ENCODE measurements at places on chromosomes 3 and 15.
A peak's percentile ranks its signal among the peaks of the same experiment; 100 is the strongest.

GRCh38 chr15:58864602-58865424 is 68.7 kb downstream of the SLTM start:
- DNase-seq = no peak

DNA sequence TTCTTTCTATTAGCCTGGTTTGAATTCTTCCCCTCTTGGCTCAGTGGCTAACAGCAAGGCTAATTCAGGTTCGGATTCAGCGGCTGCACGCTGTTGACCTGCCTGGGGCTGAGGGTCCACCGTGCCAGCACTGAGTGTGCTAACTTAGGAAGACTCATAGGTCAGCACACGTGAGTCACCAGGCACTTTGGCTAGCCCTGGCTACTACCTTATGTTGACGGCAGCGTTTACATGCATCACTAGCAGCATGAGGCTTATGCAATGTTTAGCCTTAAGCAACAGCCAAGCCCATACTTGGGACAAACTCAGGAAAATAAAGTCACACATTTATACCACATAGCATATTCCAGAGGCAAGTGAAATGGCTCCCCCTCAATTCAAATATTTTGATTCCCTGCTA is 137.7 kb downstream of the RAB11A start:
- no peak for DNase-seq

DNA sequence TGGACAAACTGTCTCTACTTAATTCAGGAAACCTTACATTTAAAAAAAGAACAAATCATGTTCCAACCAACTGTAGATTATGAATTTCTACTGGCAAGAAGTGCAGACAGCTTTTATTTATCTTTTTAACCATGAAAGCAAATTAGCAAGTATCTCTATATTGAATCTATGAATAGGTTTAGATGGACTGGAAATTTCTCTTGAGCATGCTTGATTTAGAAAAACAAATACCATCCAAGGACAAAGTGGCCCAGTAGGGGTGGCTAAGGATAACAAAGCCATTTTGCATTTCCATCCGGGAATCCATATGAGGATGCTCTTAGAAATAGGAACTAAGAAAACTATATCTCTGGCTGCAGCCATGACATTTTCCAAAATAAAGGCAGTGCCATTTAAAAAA is 150.6 kb downstream of the KCNMB2 start:
- DNase-seq = no peak

DNA sequence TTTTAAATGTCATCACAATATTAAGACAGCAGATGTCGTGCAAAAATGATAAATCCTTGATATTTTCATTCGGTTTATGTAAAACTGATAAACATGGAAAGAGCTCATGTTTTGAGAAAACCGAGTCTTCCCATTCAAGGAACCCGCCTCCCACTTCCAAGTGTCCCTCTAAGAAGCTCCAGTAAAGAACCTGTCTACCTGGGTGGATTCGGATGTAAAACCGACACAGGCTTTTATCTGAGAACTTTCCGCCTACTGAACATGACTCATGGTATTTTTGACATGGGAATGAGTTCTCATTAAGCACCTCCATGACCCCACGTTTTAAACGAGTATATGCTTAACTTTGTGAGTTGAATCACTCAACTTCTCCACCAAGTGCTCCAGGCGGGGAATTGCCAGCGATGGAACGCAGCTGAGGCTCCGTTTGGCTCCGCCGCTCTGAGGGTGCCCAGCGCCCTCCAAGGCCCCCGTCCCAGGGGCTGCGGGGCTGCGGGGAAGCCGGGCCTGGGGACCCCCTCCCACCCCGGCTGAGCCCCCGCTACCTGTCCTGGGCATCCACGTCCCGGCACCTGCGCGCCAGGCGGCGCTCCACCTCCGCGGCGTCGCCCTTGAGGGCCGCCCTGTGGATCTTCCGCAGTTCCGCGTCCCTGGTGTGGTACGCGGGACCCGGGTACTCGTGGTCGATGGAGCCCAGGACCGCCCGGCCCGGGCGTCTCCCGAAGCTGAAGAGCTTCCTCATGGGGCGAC is 119.9 kb downstream of the LMLN start:
- no peak for DNase-seq

DNA sequence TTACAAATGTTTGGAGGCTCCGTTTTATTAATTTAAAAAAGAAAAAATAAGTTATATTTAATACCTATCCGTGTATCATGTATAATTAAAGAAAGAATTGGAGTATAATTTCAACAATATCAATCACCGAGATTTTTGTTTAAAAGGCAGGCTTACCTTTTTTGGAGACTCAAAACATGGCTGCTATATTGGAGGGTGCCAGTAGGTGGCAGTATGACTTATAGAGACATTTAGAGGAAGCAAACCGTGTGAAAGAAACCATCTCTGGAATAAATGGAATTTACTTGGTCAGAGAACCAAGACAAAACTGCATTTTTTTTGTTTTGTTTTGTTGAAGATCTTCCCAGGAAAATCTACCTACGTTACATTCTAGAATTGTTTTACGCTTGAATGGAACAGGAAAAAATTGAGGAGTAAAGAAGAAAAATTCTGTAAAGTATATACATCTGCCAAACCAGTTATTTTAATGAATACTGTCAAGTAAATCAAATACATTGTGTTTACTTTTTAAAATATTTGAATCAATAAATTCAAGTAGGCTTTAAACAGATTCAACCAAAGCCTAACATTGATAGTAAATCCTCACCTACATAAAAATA is 802.6 kb upstream of the ALCAM start:
- peak; percentile 76 for DNase-seq

DNA sequence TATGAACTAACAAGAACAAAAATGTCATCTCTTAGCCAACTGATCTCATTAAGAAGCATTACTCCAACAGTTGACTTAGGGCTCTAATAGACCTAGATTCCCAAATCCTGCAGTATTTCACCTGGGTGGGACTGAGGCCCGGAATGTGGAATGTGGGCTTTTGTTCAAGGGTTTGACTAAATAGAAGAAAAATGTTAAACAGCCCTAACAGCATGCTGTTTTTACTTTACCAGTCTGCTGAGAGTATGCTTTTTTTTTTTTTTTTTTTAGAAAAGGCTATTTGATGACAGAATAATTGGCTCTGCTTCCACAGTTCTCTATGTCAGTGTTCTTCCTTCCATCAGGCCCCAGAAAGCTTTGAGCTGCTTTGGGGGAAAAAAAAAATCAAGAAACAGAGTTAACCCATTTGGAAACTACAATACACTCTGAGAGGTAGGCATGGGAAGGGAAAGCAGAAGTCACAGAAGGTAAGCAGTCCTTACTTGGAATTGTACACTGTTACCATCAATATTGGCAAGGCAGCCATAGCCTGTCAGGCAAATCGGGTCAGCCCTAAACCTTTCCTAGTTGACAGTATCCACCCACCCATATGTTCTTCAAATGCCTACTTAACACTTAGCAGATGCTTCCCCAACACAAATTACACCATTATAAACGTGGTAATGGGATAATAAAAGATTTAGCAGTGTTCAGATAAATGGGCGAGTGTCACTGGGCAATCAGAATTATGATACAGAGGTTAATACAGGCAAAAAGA is 224.2 kb downstream of the CNTN3 start:
- no peak for DNase-seq

- DNase-seq = no peak
Observed at GRCh38 chr3:100403362-100404249, 2.3 kb downstream of the LNP1 start.

DNA sequence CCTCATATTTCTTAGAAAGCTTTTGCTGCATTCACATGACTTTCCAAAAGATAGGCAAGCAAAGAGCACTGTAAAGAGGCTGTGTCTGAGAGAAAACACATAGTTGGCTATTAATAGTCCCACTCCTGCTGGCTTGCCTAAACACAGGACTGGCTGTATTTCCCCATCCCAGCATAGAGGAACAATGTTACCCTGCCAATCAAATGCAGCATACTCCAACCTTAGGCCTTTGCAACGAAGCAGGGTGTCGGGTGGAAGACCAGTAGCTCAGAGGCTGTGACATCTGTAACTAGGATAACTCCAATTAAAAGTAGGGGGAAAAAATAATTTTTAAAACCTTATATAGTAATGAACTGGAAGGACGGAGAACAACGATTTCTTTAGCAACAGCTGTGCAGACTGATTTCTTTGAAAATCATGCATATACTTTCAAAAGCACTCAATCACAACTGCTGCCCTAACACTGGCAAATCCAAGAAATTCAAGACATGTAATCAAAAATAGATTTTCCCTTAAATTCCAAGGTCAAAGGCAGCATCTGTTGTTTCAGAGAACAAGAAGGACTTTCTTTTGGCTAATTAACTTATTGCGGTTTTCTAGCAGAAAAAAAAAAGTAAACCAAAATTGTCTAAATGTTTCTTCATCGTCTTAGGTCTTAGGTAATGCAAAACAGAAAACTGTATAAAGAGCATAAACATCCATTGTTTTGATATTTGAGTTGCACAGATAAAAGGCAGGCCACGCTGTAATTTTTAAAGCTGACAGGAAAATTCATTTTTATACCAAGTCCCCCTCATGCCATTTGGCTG is 139.3 kb downstream of the TNIK start:
- DNase-seq = no peak

- DNase-seq = no peak
Observed at GRCh38 chr3:118435851-118436350, 598.7 kb downstream of the IGSF11 start.

- DNase-seq = no peak
Observed at GRCh38 chr3:62562596-62562995, 189.2 kb upstream of the FEZF2 start.

DNA sequence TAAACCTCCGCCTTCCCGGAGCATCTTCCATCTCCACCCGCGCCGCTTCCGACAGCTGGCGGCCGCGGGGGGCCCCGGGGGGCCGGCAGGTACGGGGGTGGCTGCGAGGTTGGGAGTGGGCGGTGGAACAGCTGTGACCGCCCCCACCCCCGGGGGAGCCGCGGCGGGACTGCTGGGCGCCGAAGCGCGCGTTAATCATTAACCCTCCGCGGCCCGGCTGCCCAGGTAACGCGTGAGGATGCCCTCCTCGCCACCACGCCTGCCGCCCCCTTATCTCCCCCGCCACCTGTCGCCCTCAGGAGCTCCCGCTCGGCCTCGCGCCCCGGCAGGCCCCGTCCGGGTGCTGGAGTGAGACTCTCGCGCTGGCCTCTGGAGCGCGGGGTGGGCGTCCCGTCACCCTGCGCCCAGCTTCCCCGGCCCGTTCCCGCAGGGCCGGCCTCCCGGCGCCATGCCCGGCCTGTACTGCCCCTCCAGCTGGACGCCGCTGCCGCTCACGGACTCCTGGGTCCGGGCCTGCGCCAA is 757 bp downstream of the VWA5B2 start:
- no peak for DNase-seq

- DNase-seq = no peak
Observed at GRCh38 chr3:22366781-22367180, 615.8 kb upstream of the ZNF385D start.

GRCh38 chr3:48107227-48107626 is 81.0 kb downstream of the CDC25A start:
- no peak for DNase-seq

- DNase-seq = no peak
Observed at GRCh38 chr3:45881078-45882022, 5.0 kb upstream of the CCR9 start.

All from activated CD8-positive, alpha-beta memory T cell treated with anti-CD3 and anti-CD28 coated beads, Interleukin-2, amount 50 U/mL, for 48 hours (primary cell).